Naive B cell (primary cell): ENCODE measurements at places on chromosomes 1 and 21. TPM values are rescaled to one million over a fixed set of nuclear protein-coding genes. Genes with fewer than 3 reads are reported as not detected.
A peak's percentile ranks its signal among the peaks of the same experiment; 100 is the strongest.

DCDC2B gene
- 0.13 TPM for polyA plus RNA-seq

HSD11B1 gene
- not detected for polyA plus RNA-seq

WDR64 gene
- not detected for polyA plus RNA-seq

TFF3 gene
- polyA plus RNA-seq: not detected

- no peak for DNase-seq
These were observed 9.9 kb upstream of the SYTL1 start for GRCh38 chr1:27331922-27332321.

DNA sequence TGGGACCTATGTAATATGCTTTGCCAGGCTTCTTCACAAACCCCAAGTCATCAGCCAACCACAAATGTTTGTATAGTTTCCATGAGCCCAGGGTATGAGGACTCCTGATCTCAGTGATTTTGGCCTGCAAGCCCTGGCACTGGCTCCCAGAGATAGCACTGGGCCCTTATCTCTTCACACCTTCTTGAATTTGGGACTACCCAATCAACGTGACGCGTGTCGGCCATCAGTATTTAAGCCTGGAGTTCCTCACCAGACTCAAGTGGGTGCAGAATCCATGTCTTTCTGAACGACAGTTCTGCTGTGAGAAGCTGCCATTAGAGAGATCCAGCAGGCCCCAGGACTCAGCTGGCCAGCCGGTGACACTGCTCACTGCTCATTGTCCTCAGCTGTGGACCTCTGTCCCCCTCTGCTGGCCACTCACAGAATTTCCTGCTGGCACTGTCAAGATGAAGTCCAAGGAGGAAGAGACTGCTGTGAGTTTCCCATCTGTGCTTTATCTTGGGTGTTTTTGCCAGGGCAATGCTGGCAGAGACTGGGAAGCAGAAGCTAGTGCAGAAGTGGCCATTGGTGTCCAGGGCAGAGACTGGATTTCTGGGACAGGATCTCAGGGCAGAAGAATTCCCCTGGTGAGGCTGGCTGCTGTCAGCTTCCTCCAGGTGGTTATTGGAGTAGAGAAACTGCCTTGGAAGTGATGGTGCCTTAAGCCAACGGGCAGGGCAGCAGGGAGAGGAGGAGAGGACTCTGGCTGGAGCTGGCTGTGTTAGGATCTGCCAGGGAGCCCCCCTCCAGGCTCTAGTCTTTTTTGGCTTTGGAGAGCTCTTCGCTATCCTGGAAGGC, 28.4 kb downstream of the TMCC2 start:
- peak; percentile 76 for DNase-seq
